ENCODE measurements at places on chromosomes 13 and 19. TPM values are rescaled to one million over a fixed set of nuclear protein-coding genes. Genes with fewer than 3 reads are reported as not detected.

ZNF536 gene
- 11.9 TPM for total RNA-seq

ZSCAN4 gene
- total RNA-seq, result 0.16 TPM

UBE2L5 gene
- total RNA-seq, result not detected

KLK15 gene
- total RNA-seq, result not detected

ZNF626 gene
- total RNA-seq, result 8.6 TPM

ZFP82 gene
- 5.7 TPM for total RNA-seq

GTF3A gene
- total RNA-seq, result 167 TPM

B3GNT3 gene
- total RNA-seq, result not detected

SCGB2B2 gene
- total RNA-seq, result 1.2 TPM

CEACAM16 gene
- total RNA-seq, result not detected

DCUN1D2 gene
- 134 TPM for total RNA-seq

RGL3 gene
- 5.8 TPM for total RNA-seq

GAS6 gene
- total RNA-seq, result 201 TPM

RFXANK gene
- 29.6 TPM for total RNA-seq

GNG7 gene
- 30.9 TPM for total RNA-seq

NOVA2 gene
- total RNA-seq, result 5.9 TPM

CLEC4M gene
- not detected for total RNA-seq
